ENCODE measurements at places on chromosomes 7 and 10.
A peak's percentile ranks its signal among the peaks of the same experiment; 100 is the strongest.

DNA sequence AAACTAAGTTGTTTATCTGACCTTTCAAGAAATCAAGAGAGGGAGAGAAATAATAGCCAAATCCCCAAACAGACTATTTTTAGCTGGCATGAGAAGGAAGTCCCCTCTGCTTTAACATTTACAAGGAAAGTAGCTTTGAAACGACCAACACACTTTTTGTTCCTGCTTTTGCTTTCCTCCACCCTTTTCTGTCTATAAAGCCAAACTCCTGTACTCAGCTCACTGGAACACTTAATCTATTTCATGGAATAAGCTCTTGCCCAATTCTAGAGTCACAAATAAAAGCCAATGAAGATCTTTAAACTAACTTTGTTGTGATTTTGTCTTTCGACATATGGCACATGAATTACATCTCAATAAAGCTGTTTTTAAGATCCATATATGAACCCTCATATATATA is 86.8 kb upstream of the CCDC71L start:
- DNase-seq: no peak

- DNase-seq: peak; percentile 29
Observed at GRCh38 chr10:89785095-89785494, 83.7 kb downstream of the KIF20B start.

DNA sequence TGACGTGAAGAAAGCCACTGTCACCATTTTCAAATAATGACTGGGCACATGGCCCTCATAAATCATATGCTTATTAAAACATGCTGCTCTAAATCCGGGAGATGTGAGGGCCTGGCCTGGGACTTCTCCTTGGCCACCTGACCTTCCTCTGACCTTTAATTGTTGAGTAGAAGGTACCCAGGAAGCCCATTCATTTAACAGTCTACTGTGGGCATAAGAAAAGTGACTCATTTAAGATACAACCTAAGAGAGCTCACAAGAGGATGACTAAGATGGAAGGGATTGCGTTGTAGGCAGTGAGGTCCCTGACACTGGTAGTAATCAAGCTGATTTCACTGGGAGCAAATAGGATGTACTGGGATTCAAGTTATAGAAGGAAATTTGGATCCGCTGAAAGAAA is 203.4 kb upstream of the GPR26 start:
- peak; percentile 62 for DNase-seq

GRCh38 chr10:118840071-118840775 is 85.5 kb upstream of the CACUL1 start:
- peak; percentile 53 for DNase-seq

DNA sequence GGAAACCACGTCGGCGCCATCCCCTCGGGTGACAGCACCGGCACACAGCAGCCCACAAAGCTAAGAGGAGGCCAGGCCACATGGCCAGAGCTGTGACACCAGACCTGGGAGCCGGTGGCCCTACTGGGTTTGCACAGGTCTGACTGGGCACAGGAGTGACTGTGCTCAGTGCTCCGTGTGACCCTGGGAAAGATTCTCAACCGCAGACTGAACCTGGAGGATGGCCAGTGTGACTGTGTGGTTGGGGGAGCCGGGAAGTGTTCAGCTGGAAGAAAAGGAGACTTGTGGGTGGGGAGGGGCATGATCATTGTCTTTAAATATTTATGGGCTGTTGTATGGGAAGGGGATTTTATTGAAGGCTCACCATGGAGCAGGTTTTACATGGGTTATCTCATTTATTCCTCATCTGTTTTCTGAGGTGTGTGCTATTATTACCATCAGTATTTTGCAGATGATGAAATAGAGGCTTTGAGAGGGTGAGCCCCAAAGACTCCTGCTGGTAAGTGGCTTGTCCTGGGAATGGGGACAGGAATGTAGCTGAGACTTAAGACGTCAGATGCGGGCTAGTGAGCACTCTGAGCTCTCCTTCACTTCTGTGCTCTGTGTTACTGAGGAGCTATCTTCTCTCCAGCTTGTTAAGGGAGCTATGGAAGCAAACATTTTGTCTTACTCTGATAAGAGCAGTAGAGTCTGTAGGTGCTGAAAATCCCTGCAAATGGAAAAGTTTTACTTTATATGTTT is 127.5 kb downstream of the TMEM178B start:
- DNase-seq: no peak

GRCh38 chr10:49119746-49120145 is 4.4 kb upstream of the VSTM4 start:
- no peak for DNase-seq

DNA sequence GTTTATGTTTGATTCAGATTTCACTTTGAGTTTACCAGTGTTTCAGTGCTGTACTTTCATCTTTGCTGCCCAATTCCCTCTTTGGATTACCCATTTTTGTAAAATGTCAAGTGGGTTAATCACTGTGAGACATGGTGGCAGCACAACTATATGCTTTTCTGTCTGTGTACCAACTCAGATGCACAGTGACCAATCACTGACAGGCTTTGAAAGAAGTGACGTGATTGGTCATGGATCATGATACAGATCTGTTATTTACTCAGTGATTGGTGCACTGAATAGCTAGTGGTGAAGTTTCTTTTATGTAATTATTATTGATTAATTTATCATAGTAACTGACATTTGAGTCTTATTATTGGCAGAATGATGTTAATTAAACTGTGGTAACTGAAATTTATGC is 126.9 kb downstream of the SDK1 start:
- DNase-seq: peak; percentile 23

- DNase-seq: no peak
Observed at GRCh38 chr7:94212160-94212559, 182.5 kb upstream of the COL1A2 start.

- no peak for DNase-seq
Observed at GRCh38 chr10:103600956-103601569, 107.6 kb downstream of the NEURL1 start.

GRCh38 chr7:149879271-149879743 is 5.5 kb downstream of the ATP6V0E2 start:
- no peak for DNase-seq

Data from NB4 (cell line).